Renal cortex interstitium (tissue), 15 donors: ENCODE measurements at places on chromosomes 5 and 9. TPM values are rescaled to one million over a fixed set of nuclear protein-coding genes. Genes with fewer than 3 reads are reported as not detected.

DNA sequence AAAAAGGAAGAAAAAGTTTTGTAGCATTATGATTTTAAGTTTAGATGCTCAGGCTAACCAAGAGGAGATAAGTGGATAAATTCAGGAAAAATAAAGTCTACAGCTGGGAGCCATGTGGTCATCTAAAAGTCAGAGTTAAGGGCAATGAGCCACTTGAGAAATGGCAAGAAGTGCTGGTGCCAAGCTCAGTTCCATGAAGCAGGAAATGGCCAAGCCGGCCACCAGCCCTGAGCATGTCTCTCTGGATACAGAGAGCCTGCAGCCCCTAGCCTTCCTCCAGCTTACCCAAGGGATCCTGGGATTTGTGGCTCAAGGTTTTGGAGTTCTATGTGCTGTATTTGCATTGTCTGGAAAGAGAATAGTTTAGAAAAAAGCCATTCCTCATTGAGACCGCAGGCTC lies 12.2 kb upstream of the S1PR3 start:
- no peak for DNase-seq

LCN9 gene
- not detected for polyA plus RNA-seq

DNA sequence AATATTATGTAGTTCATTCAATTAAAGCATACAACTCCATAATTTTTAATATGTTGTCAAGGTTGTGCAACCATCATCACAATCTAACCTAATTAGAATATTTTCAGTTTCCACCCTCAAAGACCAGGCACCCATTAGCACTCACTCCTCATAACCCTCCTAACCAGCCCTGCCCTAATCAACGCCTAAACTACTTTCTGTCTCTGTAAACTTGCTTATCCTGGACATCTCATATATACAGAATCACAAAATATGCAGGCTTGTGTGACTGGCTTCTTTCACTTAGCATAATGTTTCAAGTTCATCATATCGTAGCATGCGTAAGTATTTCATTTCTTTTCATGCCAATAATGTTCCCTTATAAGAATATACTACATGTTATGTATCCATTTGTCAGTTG lies 134.8 kb upstream of the NFIL3 start:
- DNase-seq = no peak

DNA sequence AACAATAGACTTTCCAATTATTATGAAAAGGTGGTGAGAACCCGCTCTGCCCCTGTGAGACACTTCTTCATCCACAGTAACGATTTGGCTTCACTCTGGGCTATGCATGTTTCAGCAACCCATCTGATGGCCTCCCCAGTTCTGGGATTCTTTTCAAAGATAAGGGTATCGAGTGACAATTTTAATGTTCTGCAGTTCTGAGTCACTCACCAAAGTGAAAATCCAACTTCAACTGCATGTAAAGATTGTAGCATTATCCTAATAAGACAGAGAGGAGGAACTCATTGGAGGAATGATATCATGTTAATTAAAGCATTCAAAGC lies 1078.3 kb upstream of the SEMA6A start:
- no peak for DNase-seq

- no peak for DNase-seq
Observed at GRCh38 chr5:1011226-1011631, 2.6 kb downstream of the NKD2 start.
